ENCODE measurements at places on chromosomes 5 and 9.

DNA sequence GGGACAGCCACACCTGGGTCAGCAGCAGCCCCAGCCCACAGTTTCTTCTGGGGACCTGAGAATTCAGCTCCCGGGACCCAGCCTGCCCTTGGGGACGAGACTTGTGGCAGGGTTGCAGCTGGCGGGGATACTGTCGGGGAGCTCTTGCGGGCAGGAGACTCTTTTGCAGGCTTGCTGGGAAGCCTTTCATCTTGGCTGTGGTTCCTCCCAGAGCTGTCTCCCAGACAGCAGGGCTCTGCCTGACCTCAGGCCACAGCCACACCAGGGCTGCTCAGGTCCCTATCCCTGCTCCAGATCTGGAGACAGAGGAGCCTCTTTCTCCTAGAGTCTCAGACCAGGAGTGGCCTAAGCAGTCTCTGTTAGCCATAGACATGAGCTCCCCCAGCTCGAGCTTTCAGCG, 4.7 kb upstream of the MYMK start:
- no peak for DNase-seq

GRCh38 chr9:78130004-78130403, 98.4 kb upstream of the GNAQ start:
- peak; percentile 26 for DNase-seq

- peak; percentile 59 for DNase-seq
Observed at GRCh38 chr5:180209137-180209581, at the start of gene RASGEF1C. Gene RASGEF1C (minus strand): TSS chr5:180209211. CDS start chr5:180138052, 71,159 bp downstream.

DNA sequence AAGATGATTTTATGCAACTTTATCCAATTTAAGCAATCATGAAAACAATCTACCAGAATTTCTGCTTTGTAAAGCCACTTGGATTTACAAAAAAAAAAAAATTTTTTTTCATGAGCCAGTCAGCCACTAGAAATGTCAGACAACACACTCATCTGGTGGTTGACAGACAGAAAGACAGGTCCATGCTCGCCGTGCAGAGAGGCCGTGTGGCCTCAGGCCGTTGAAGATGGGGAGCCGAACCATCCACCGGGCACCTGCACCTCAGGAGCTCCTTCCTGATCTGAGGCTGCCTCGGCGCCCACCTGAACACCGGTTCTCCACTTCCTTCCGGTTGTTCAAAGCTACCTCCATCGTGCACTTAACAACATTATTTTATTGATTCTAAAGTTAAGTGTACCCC, 138.0 kb upstream of the IRX4 start:
- DNase-seq = no peak

- no peak for DNase-seq
Observed at GRCh38 chr5:148297731-148298130, 14.5 kb upstream of the SPINK7 start.

DNA sequence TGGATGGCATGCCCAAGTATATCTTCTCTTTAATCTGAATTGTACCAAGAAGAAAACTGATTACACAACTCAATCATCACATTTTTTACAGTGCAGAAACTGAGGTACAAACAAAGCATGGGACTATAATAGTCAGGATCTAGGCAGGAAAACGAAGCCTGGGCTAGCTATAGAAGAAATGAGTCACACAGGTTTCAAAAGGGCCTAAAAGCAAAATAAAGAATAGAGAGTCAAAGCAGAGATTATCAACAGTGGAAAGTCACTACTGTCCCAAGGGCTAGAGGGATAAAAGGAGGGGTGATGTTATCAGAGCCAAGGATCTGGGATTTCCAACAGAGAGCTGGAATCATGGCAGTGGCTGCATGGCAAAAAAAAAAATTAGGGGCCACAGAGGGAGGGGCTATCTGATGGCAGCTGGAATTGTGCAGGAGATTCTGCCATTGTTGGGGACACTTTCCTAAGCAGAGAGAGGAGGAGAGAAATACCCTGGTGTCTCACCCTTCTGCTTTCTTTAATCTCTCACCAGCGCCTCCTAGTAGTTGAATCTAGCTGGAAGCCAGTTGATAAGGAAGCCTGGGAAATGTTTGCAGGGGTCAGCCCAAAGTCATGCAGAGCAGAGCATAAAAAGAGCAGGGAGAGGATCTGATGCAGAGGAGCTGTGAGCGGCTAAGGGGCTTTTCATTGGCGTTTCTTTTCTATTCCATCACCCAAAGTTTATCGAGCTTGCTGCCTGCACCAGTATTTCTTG, 343.2 kb downstream of the ACTL7B start:
- no peak for DNase-seq

DNA sequence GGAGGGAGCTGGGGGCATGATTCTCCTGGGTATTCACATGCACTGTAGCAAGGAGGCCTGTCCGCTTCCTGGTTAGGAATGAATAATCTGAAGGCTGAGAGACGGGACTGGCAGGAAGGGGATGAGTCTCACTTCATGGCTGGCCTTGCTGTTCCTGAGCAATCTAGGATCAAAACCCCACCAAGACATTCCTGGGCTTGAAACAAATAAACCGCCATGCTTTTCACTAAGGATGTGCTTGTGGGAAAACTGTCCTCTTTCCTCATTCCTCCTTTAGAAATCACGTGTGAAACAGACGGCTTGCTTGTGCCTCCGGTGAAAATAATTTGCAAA, 132.8 kb downstream of the MACROH2A1 start:
- peak; percentile 52 for DNase-seq

GRCh38 chr5:169978714-169979113, 1.6 kb downstream of the INSYN2B start:
- DNase-seq = peak; percentile 54

DNA sequence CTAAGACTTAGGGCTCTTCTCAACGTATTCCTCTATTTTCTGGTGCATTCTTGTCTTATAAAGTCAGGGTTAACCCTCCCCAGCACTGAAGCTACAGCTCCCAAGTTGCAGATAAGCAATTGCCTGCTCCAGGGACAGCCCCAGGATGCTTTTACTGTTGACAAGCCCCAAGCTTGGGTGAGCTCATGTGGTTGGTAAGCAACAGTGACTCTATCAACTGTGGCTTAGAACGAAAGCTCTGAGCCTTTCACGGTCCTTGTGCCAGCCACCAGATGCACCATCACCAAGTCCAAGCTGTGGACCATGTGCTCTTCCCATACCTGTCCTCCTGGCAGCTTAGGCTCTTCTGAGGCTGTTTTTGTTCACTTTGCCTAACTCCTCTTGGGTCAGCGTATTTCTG, 13.5 kb downstream of the ADRB2 start:
- DNase-seq = no peak

GRCh38 chr5:98415663-98416062, 357.8 kb upstream of the RGMB start:
- peak; percentile 42 for DNase-seq

DNA sequence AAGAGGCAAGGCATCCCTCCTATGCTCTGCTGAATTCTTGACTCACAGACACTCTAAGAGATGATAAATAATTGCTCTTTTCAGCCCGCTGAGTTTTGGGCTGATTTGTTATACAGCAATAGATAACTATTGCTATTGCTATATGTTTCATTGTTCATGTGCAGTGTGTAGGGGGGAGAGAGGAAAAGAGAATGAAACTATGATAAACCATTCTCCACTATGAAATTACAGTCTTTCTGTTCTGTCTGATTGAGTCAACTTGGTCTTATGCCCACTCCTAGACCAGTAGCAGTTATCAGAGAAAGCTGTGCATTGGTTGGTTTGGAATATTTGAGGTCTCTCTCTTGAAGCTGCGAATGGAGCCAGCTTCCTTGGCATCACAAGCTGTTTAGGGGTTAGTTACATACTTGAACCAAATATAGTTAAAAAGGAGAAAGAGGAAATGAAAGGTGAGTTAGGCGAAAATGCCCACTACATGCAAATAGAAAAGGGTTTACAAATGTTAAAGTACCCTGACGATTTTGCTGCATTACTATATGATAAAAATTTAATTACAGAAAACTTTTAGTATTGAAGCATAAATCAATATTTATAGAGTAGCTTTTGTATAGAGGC, 136.3 kb upstream of the ACTBL2 start:
- DNase-seq = no peak

DNA sequence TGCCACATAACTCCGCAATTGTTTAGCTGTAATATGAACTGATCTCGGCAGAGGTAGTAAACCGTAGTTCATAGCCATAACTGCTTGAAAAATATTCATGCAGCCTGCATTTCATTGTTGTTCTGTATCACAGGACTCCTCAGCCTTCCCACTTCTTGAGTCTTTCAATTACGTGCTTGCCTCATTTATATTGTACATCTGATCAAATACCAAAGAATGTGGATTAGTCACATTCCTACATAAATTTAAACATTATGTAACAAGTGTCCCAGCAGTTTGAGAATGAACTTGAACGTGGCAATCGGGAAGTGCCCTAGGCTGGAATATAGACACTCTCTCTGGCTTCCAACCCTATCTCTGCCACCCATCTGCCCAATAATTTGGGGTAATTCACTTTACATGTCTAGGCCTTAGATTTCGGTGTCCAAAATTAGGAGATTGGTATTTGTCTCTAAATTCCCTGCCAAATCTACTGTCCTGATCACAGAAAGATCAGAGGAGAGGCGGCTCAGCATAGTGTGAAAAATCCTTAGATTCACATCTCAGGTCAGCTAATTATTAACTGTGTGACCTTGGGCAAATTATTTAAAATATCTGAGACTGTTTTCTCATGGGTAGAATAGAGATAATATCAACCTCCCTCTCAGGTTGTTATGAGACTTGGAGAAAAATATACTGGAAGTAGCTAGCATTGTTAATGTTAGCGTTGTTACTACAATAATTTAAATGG, 215.1 kb upstream of the RFX3 start:
- peak; percentile 70 for DNase-seq

- DNase-seq = peak; percentile 81
Observed at GRCh38 chr5:95861864-95862561, 39.5 kb upstream of the GLRX start.

DNA sequence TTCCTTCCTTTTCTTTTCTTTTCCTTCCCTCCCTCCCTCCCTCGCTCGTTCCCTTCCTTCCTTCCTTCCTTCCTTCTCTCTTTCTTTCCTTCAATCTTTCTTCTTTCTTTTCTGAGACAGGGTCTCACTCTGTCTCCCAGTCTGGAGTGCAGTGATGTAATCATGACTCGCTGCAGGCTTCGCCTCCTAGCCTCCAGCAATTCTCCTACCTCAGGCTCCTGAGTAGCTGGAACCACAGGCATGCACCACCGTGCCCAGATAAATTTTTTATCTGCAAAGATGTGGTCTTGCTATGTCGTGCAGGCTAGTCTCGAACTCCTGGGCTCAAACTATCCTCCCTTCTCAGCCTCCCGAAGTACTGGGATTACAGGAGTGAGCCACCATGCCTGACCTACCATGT, 81.4 kb downstream of the SPATA31C2 start:
- DNase-seq = peak; percentile 69

DNA sequence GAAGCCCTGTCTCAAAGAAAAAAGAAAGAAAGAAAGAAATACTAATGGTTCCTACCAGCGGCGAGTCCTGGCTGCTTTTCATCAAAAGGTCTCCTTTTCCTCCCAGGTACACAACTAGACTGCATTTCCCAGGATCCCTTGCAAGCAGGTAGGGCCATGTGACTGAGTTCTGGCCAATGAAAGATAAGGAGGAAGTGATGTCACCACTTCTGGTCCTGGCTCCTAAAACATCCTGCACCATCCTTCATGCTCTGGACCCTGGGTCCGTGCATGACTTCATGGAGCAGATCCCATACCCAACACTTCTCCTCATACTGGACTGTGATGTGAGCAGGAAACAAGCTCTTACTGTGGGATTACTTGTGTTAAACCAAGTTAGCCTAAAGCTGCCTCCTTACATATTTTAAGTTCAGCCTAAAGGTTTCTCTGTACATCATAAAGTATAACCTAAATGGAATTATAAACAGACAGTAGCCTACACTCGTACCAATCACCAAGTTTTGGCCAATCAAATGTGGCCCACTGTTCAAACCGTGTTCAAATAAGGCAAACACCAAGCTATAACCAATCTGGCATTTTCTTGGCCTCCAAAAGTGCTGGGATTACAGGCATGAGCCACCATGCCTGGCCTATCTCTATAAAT, 30.2 kb upstream of the FUBP3 start:
- DNase-seq = no peak

DNA sequence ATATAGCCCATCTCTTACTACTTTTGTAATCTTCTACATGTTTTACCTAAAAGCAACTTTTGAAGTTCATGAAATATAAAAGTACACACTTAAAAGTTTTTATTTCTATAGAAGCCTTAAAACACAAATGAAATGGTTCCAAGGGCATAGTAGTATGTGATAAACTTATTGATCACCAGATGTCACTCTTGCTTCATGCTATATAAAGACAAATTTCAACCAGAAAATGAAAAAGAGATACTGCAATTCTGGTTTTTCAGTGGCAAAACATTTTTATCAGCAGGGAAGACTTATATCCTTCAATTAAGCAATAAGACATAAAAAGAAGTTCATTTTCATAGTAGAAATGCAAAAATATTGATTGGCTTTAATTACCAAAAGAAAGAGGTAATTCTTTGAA, 69.4 kb upstream of the FBXL17 start:
- DNase-seq = no peak

DNA sequence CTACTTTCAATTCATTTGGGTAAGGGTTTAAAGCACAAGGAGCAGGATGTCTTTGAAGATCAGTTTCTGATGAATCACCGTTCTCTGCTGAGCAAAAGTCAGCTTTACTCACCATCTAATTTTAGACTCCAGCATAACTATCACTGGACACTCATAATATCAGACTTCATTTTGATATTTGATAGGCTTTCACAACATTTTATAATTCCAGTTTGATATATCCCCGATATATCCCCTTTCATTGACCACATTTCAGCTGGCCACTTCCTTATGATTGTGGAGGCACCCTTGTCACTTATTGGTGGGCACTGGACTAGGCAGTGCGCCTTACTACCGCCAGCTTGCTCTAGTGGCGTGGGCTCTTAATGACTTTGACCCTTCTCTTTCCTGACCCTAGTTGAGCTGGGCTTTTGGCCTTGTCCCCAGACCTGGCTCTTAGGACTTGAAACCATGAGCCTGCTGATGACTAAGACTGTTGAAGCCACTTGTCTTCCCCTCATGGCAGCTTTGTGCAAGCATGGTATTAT, 46.8 kb downstream of the CYSTM1 start:
- DNase-seq = peak; percentile 86

GRCh38 chr9:109117856-109118807, 1.6 kb downstream of the TMEM245 start:
- peak; percentile 93 for DNase-seq

DNA sequence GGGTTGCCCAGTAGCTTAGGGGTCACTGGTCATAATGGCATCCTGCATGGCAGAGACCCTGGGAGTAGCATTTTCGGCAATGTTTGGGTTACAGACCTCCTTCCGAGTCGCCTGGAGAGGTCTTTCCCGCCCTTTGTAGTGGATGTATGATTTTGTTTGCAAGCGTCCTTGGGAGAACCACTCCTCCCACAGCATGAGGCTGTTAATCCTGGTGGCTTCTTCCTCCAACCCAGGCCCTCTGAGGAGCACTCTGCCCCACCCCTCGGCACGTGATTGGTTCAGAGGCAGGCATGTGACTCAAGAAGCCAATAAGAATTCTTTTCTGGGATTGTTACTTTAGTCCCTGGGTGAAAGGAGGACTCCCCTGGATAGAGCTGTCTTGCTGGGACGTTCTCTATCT, 30.2 kb upstream of the GRHPR start:
- DNase-seq = no peak
